NCI-H1930 (cell line): ENCODE measurements at places on chromosomes 5 and 9.

GRCh38 chr9:6415266-6415665 lies 2.3 kb downstream of the UHRF2 start:
- no peak for DNase-seq

DNA sequence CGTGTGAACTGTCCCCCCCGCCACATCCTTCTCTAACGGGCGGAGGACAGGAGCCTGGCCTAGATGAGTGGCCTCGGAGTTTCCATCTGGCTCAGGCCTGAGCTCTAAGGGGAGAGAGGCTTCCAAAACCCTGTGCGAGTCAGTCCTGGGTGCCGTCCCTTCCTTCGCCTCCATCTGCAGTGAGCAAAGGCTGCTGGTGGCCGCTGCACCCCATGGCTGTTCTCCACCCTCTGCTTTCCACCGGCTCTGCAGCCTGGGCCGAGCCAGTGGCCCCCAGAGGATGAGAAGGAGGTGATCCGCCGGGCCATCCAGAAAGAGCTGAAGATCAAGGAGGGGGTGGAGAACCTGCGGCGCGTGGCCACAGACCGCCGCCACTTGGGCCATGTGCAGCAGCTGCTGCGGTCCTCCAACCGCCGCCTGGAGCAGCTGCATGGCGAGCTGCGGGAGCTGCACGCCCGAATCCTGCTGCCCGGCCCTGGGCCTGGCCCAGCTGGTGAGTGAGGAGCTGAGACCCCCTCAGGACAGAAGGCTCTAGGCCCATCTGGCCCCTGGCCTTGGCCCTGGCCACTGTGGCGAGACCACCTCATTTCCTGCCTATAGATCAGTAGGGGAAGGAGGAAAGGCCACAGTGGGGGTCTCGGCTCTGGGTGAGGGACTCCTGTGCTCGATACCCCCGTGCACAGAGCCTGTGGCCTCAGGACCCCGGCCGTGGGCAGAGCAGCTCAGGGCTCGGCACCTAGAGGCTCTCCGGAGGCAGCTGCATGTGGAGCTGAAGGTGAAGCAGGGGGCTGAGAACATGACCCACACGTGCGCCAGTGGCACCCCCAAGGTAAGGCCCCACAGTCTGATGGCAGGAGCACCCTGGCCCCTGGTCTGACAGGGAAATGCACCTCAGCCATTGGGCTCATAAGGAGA lies 3.0 kb downstream of the PKN3 start:
- no peak for DNase-seq

GRCh38 chr5:68292316-68292715 lies 76.8 kb downstream of the PIK3R1 start:
- no peak for DNase-seq

GRCh38 chr5:669842-670395 lies 23.2 kb downstream of the TPPP start:
- DNase-seq, result no peak

GRCh38 chr5:80125022-80125961 lies 90.1 kb downstream of the THBS4 start:
- no peak for DNase-seq

GRCh38 chr5:127002390-127002789 lies 28.0 kb downstream of the MARCHF3 start:
- DNase-seq, result no peak

DNA sequence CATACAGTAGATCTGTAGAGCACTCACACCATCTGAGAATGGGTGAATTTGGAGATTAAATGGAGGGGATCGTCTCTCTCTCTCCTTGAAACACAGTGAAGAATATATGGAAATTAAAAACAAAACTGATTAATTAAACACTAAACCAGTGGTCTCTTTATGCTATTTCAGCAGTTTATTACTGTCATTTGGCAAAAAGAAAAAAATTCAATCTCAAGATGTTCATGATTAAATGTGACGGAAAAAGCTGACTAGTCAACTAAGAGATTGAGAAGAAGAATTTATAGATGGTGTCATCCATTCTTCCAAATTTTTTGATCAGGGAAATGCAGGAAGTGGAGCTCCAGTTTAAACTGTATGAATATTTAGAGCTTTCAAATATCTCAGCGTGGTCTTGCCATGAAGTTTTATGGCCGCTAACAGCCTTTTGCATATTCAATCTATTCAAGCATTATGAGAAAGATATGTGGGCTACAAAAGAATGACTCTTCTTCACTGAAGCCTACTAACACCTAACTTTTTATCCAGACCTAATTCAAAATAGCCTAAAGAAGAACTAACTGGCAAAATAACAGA lies 121.6 kb upstream of the DPYSL3 start:
- no peak for DNase-seq
